ENCODE measurements at places on chromosomes 6 and 20.
A peak's percentile ranks its signal among the peaks of the same experiment; 100 is the strongest.

DNA sequence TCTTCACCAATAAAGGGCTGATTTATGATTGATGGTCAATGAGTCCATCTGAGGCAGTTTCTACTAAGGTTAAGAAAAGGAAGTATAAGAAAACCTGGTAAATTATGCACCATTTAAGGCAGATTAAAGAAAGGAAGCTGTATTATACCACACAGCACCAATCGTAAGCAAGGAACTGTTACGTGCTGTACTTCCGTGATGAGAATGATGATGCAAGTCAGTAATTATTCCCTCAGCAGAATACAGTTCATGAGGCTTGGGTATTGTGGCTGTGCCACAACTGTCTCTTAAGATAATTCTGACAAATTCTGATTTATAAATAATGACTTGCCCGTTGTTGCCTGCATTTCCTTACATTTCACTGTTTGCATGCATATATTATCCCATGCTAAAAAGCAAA, 699.0 kb downstream of the HDGFL1 start:
- no peak for DNase-seq

- peak; percentile 22 for DNase-seq
These were observed 28.8 kb downstream of the PDE7B start for GRCh38 chr6:135880066-135880972.

GRCh38 chr20:31746068-31746878, 7.2 kb downstream of the TPX2 start:
- no peak for DNase-seq

GRCh38 chr6:163152701-163153100, 261.8 kb upstream of the QKI start:
- DNase-seq = no peak

DNA sequence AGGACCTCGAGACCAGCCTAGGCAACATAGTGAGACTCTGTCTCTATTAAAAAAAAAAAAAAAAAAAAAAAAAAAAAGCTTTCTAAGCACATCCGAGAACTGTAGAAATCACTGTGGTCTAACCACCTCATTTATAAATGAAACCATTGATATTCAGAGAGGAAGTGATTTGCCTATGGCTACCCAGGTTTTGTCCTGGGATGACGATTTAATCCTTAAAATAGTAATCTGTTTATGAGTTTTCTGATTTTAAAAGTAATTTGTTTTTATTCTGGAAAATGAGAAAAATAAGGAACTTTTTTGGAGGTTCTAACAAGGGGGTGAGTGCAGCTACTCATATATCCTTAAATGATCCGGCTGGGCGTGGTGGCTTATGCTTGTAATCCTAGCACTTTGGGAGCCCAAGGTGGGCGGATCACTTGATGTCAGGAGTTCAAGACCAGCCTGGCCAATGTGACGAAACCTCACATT, 6.5 kb upstream of the BTN3A2 start:
- DNase-seq = no peak

GRCh38 chr6:160201061-160201460, 57.6 kb downstream of the SLC22A2 start:
- no peak for DNase-seq

GRCh38 chr20:14189794-14190402, 147.5 kb downstream of the FLRT3 start:
- DNase-seq = no peak

- no peak for DNase-seq
These were observed 225.7 kb downstream of the UTRN start for GRCh38 chr6:144510859-144511258.

DNA sequence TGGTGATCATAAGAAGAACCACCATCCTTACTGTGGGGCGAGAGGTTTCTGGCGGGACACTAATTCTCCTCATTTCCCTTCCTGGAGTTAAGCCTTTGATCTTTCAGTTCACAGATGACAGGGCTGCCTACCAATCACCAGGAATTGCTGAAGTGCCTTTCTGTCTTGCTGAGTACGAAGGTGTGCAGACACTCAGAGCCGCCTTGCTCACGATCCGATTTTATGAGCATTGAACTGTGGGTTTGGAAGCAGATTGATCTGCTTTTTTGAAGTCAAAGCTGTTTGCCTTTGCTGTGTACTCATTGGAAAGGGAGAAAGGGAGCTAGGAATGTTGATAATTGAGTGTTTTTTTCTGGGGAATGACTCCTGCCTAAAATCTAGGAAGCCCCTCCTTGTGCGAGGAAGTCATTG, 129.1 kb upstream of the SALL4 start:
- DNase-seq = no peak

- DNase-seq = no peak
These were observed 140.3 kb downstream of the ATXN1 start for GRCh38 chr6:16621002-16621401.

- no peak for DNase-seq
These were observed 228.8 kb upstream of the ECI2 start for GRCh38 chr6:4364172-4364571.

DNA sequence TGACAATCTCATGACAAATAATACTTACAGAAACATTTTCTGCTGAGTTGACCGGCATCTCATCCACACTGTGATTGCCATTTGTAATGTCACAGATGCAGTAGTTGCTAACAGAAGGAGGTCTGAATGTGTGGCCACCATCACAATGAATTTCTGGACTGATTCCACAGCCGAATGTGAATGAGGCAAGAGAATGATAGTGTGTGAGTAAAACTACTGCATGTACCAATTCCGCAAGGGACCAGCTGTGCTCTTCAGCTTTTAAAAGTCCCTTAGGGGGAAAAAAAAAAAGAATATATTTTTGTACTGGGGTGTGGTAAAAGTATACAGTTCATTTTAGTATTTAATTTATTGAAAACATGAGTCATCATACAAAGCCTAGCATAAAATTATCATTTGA, 96.2 kb downstream of the SESN1 start:
- DNase-seq = no peak

- no peak for DNase-seq
These were observed 77.8 kb downstream of the PKHD1 start for GRCh38 chr6:52009466-52010140.

GRCh38 chr6:125469915-125470314, 168.1 kb upstream of the HDDC2 start:
- no peak for DNase-seq

GRCh38 chr6:88982720-88983119, 19.3 kb upstream of the RNGTT start:
- DNase-seq = no peak

DNA sequence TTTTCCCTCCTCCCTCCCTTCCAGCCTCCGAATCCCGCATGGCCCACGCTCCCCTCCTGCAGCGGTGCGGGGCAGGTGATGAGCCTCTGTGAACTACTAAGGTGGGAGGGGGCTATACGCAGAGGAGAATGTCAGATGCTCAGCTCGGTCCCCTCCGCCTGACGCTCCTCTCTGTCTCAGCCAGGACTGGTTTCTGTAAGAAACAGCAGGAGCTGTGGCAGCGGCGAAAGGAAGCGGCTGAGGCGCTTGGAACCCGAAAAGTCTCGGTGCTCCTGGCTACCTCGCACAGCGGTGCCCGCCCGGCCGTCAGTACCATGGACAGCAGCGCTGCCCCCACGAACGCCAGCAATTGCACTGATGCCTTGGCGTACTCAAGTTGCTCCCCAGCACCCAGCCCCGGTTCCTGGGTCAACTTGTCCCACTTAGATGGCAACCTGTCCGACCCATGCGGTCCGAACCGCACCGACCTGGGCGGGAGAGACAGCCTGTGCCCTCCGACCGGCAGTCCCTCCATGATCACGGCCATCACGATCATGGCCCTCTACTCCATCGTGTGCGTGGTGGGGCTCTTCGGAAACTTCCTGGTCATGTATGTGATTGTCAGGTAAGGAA, at the start of gene OPRM1:
Gene OPRM1 (plus strand): TSS at position 10 of the 612 bp plus-strand sequence. CDS start 305 bp downstream, at position 315.
- DNase-seq = no peak

GRCh38 chr6:132789396-132789776, 9.1 kb downstream of the SLC18B1 start:
- DNase-seq = no peak

GRCh38 chr6:124297507-124297906, 493.8 kb downstream of the NKAIN2 start:
- DNase-seq = no peak

GRCh38 chr6:38323216-38323615, 316.5 kb downstream of the BTBD9 start:
- no peak for DNase-seq

- no peak for DNase-seq
These were observed 45.9 kb upstream of the CENPW start for GRCh38 chr6:126293891-126294524.

GRCh38 chr6:119384444-119384843, 34.9 kb upstream of the MAN1A1 start:
- DNase-seq = no peak

- no peak for DNase-seq
These were observed 162.3 kb upstream of the PDE10A start for GRCh38 chr6:165825256-165825815.

- DNase-seq = no peak
These were observed 905 bp downstream of the PPARD start for GRCh38 chr6:35343092-35343834.

GRCh38 chr6:38933426-38933825, 115.2 kb upstream of the GLP1R start:
- no peak for DNase-seq

DNA sequence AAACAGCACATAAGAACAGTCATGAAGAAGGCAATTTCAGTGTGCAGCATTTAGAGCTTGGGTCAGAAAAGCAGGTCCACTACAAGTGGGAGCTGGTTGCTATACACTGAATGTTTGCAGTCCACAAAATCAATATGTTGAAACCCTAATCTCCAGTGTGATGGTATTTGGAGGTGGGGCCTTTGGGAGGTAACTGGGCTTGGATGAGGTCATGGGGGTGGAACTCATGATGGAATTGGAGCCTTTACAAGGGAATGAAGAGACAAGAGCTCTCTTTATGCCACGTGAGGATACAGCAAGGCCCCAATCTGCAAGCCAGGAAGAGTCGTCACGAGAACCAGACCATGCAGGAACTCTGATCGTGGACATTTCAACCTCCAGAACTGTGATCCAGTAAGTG, 216.7 kb upstream of the SLC35B3 start:
- DNase-seq = no peak

DNA sequence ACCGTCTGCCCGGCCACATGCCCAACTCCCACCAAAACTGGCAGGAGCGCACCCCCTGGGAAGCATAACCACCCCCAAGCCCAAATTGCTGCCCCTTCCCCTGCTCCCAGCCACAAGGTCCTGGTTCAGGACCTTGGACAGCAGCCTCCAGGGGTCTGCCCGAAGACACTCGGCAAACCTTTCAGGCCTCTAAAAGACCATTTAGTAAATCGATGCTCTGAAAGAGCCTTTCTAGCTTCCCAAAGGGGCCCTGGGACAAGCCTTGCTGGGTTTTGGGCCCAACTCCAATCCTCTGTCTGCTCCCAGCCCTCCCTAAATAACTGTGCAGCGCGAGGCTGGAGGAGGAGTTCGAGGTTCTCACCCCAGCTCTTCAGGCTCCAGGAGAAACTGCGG, 30.5 kb downstream of the GRM4 start:
- no peak for DNase-seq

DNA sequence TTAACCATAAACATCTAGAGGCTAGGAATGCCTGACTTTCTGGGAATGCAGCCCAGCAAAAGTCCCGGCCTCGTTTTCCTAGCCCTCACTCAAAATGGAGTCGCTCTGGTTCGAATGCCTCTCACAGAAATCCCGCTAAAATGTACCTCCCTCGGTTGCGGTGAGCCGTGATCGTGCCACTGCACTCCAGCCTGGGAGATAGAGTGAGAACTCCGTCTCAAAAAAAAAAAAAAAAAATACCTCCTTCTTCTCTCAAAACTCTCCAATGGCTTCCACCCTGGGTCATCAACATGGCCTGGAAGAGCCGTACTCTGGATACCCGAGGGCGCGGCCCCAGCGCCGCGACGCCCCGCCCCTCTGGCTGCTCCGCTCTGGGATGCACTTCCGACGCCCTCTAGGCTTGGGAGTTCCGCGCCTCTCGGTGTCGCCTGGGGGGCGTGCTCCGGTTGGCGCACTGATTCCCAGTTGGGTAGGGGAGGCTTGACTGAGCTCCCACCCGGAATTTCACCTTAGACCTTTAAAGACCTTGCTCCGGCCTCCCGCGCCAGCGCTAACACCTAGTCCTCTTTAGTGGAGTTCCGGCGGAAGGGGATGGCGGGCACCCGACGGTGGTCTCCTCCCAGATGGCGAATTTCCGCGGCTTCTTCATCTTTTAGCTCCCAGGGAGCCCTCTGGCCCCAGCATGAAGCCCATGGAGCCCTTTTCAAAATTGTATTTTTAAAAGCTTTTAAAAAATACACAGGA, 12.3 kb downstream of the HMGN4 start:
- DNase-seq = no peak

- DNase-seq = no peak
These were observed 9.7 kb downstream of the MAPRE1 start for GRCh38 chr20:32829311-32830005.

GRCh38 chr6:90251295-90251992, 45.2 kb downstream of the BACH2 start:
- DNase-seq = no peak

DNA sequence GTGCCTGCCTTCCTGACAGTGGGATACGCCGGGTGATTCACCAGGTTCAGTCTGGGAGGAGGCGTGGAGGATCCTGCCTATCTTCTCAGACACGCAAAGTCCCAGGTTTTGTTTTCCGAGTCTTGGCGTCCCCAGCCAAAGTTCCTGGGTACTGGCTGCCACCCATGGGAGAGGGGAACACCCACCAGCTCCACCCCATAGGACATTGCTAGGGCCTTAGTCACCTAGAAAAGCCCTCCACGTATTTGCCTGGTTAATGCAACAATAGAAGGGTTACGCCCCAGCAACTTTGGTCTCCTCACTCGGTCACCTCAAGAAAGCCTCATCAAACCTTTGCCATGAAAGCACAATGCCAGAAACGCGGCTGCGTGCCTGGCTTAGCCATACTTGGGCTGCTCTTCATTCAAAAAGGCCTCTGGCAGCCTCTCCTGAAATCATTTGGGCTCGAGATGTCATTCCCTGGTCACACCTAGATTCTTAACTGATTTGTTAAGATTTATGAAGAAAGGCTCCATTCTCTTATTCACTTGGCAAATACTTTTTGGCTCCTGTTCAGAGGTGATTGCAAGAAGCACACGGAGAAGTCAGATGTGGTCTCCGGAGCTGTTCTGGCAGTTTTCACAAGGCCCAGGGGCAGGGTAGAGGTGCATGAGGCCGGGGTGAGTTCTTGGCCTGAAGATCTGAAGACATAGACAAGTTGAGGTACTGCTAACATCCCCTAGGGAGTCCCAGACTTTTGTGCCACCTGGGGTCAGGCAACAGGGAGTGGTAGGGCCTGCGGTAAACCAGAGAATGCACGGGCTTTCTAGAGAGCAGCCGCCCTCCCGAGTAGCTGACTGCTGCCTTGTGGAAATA, 35.5 kb upstream of the ZNF133 start:
- DNase-seq = no peak

DNA sequence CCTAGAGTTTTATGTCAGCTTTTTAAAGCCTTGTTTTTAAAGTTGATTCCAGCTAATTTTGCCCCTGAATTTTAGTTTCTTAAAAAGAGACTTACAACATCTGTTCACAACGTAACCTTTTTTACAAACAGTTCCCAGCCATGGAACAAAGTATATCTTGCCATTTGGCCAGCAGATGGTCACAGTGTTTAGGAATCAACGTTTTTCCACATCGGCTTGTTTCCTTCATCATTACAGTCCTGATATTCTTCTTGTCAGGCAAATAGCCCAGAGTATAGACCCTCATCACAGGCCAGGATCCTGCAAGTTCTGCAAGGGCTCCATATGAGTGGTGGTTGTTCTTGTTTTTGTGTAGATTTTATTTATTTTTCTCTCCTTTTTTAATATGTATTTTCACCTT, 341.7 kb upstream of the HTR1E start:
- DNase-seq = no peak

GRCh38 chr20:57508831-57509230, 16.1 kb downstream of the CTCFL start:
- DNase-seq = no peak

GRCh38 chr6:105135056-105135455, 44.8 kb downstream of the POPDC3 start:
- DNase-seq = no peak

GRCh38 chr20:36336954-36337704, 31.0 kb downstream of the DLGAP4 start:
- DNase-seq = no peak

Measured in stimulated activated CD8-positive, alpha-beta memory T cell treated with anti-CD3 and anti-CD28 coated beads, Interleukin-12 subunit alpha, Interleukin-12 subunit beta, amount 100 ng/mL, for 1 hour (primary cell).